ENCODE measurements at places on chromosomes 2 and 18.

DNA sequence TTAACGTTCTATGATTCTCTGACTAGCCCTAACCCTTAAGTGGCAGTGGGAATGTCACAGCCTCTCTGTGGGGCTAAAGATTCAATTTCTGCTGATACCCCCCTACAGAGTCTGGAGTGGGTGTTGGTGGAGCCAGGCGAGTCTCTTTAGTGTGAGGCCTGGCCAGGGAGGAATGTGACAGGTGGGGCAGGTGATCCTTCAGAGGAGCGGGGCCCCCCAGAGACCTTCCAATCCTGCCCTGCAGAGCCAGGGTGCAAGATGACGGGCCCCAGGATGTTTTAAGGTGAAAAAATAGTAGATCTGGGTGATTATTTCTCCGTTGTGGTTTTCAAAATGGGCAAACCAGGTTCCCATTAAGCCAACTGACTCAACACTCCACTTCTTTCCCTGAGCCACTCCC is 28.2 kb upstream of the DNMT3A start:
- no peak for DNase-seq

- no peak for DNase-seq
These were observed 9.3 kb downstream of the NOSTRIN start for GRCh38 chr2:168811696-168812095.

- no peak for DNase-seq
These were observed 32.1 kb upstream of the ZNF638 start for GRCh38 chr2:71299507-71299906.

GRCh38 chr2:15456352-15456751 is 104.8 kb downstream of the NBAS start:
- no peak for DNase-seq

- no peak for DNase-seq
These were observed 4.9 kb upstream of the LBH start for GRCh38 chr2:30226144-30227032.

- DNase-seq: peak; percentile 97
These were observed 102.5 kb upstream of the NOSTRIN start for GRCh38 chr2:168699844-168700417.

DNA sequence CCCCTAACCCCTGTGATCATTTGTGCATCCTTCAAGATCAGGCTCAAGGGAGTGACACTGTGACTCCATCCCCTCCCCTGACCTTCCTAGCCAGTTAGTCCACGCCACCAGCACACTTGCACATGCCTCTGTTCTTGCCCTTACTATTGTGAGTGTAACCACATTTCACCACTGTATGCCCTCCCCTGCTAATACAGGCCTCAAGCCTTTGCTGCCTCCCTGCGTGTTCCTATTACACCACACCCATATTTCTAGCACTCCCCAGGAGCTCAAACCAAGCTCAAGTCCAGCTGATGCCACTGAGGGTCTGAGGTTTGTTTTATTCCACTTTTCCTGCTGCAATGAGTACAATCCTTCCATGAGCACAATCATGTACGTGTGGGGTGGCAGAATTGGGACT is 288.9 kb upstream of the FBXO11 start:
- DNase-seq: no peak

DNA sequence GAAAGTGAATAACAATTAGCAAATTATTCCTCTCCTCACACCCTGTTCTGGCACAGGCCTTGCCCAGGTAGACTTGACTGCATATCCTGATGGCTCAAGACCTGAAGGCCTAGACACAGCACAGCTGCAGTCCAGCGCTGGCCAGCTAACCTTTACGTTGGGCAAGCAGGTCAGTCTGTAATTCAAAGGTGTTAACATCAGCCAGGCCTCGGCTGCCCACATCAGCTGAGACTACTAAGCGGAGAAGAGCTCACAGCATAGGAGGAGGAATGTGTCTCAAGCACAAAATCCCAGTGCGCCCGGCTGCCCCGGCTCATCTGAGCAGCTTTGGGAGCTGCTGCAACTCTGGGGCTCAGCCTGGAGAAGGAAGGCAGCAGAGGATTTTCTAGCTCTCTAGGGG is 33.5 kb upstream of the OTOF start:
- no peak for DNase-seq

DNA sequence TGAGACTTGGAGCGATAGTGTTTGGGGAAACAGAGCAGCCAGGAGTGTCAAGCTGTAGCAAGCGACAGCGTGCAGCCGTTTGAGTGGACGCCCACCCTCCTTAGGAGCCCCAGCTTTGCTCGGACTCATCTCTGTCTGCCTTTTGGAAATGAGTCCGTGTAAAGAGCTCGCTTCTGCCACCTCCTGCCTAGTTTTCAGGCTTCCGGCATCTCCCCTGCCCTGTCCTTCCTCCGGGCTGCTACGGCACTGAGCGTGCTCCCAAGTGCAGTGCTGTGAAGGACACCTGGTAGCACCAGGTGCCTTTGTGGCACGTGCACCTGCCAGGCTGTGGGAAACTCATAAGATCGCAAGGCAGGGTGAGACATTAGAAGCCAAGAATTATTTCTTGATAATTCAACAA is 117.1 kb downstream of the RNF144A start:
- DNase-seq: peak; percentile 68

- DNase-seq: no peak
These were observed 42.4 kb upstream of the KDM3A start for GRCh38 chr2:86398500-86399474.

DNA sequence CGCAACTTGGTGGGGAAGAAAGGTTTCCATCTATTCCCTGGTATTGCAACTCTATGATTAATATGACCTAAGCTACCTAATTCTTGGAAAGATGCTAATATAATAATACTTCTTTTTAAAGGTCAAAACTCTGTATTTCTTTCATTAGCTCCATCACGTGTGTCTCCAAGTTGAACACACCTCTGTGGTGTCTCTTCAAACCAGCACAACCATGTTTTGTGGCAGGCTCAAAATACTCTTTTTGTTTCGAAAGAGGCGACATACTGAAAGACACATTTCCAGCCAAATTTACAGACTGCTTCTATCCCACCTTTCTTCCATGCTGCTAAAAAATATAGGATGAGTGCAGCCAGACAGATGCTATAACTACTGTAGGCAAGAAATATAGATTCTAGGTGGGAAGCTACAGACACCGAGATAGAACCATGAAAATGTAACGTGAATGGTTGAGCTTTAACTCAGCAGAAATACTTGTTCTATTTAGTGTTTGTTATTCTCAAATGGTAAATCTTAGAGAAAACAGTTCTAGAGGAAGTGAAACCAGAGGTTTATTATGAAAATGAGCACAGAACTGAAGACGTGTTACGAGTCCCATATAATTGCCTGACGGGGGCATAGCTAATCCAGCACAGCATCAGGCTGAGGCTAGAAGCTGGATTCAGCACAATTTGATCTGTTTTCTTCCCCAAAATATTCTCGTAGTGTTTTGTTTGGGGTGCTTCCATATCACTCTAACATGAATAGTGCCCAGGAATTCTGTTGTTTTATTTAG is 991.5 kb upstream of the FANCL start:
- no peak for DNase-seq

GRCh38 chr2:239349453-239350135 is 51.2 kb downstream of the HDAC4 start:
- DNase-seq: no peak

- DNase-seq: no peak
These were observed 51.4 kb downstream of the GNAL start for GRCh38 chr18:11740461-11740860.

- DNase-seq: peak; percentile 44
These were observed 1.4 kb downstream of the ARL4C start for GRCh38 chr2:234495251-234496054.

DNA sequence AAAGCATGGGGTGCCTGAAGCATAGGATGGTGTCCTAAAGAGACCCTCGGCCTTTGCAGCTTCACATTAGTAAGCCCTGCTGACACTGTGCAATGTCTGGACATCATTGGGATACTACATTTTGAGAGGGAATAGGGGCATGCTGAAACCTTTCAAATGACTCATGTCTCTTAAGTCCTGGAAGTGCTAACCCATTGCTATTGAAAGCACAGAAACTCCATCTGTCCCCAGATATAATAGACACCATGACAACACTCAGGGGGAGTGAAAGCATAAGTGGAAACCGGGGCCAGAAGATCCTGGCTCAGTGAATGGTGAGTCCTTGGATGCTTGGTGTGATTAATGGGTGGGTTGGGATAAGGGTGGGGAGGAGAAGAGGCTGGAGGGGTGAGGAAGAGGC is 595.5 kb upstream of the ID2 start:
- no peak for DNase-seq

DNA sequence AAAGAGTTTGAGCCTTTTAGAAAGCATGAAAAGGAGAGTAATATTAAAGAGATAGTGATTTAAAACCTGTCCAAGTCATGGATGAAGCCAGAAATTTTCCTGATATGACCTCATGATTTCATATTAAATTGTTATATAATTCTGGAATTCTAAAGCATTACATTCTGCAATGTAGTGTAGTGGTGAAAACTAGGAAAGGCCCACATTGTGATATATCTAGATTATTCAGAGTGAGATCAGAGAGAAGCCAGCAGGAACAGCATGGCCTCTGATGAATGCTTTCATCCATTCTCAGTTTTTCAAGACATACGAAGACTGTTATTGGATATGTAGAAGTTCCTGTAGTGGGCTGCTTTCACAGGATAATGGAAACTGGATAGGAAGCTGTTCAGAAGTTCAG is 98.8 kb downstream of the LCLAT1 start:
- no peak for DNase-seq

DNA sequence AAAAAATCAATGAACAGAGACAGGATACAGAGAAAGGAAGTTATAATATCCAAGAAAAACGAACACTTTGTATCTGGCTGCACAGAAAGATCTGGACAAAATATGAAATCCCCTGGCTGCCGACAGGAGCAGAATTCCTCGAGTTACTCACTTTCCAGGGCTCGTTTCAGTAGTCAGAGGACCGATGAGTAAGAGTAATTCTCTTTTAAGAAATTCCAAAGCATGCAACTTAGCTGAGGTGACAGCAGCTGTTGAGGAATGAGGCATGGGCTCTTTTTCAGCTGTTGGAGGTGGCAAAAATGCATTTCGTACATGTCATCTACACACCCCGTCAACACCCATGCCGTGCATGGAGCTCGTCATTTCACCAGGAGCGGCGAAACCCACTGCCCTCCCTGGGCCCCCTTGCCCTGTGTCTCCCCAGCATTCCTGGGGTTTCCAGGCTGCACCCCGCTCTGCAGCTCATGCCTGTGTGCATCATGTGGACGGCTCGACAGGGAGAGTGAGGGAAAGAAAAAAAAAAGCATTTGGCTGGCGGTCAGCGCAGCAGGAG is 210.8 kb upstream of the SMIM21 start:
- DNase-seq: no peak

DNA sequence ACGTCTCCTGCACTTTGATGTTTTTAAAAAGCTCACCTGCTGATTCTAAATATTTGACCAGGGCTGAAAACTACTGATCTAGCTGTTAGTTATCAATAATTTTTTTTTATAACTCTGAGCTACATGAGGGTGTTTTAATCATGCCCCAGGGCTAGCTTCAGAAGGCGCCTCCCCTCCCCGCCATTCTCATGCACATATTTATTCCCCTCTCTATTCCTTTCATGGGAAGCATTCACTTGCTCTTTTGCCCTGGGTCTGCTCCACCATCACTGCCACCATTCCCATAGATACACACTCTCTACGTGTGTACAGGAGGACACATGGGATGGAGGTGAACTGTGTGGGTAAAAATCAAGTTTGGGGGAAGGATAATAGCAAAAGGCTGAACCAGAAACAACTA is 101.0 kb downstream of the PLA2R1 start:
- DNase-seq: no peak

- no peak for DNase-seq
These were observed 54.0 kb downstream of the ERBB4 start for GRCh38 chr2:212484563-212485080.

DNA sequence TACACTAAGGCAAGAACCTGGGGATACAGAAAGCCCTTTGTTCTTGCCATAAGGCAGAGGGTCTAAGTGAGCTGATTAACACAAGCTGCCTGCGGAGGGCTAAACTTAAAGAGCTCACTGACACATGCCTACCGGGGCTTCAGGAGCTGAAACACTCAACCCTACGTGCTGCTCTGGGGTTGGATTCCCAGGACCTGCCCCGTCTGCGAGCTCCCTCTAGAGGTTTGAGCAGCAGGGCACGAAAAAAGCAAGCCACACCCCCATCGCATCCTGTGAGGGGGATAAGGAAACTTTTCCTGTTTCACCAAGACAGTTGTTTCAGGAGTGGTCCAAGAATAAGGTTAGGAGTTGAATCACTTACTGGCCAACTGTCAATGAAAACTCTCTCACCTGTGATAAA is 562.1 kb downstream of the TMX3 start:
- no peak for DNase-seq

- DNase-seq: peak; percentile 13
These were observed at the start of gene TUBA4B for GRCh38 chr2:219252900-219253752. TSS of gene TUBA4B (plus strand) at chr2:219253243. CDS start at chr2:219253408, 165 bp downstream.

DNA sequence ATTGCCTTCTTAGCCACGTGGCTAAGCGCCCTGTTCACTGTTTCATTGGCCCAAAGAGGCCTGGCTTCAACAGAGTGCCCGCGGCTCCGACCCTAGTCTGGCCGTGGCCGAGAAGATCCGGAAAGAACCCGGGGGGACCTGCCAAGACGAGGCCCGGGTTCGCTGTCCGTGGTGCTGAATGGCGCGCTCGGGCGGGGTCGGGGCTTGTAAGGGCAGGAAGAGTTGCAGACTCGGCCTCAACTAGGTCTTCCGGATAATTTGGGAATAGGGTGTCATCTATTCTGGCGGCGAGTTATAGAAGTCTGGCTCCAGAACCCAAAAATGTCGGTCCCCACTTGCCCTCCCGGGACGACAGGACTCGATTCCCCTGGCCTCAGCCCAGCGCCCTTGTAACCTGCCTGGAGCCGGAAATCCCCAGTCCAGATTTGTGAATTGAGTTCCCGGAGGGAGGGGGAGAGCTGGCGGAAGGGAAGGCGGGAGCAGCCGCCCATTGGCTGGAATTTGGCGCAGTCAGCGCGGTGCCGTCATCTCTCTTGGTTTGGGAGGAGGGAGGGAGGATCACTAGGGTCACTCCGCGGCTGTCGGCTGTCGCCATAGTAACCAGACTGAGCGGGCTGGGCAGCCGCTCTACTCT is 3.5 kb downstream of the CDK5R2 start:
- DNase-seq: peak; percentile 84

DNA sequence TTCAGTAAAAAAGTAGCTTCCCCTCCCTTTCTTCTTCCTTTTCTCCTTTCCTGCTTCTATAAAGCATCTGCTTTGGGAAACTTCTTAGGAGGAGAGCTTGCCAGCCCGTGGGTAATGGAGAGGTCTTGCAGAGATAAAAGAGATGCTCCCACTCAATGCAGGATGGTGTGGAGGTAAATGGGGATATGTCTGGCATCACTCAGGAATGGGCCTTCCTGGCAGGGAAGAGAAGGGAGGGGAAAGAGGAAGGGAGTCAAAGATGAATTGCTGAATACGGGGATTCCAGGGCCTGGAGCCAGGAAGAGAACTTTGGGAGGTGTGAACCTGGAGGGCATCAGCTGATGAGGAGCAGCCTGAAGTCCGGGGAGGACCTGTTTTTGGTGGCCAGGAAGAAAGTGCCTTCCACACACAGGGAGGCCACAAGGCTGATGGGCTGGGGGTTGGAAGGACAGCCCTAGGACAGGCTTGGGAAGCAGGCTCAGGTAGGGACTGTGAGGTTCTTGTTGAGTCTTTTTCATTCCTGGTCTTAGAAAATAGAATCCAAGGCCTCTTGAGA is 25.2 kb downstream of the IL1B start:
- no peak for DNase-seq
